Muscle of back (tissue), 13 donors: ENCODE measurements at places on chromosomes 3 and 15. TPM values are rescaled to one million over a fixed set of nuclear protein-coding genes. Genes with fewer than 3 reads are reported as not detected.

The RLBP1 gene
- 0.59 TPM for polyA plus RNA-seq

The ENTPD3 gene
- polyA plus RNA-seq = 0.63 TPM

The HGD gene
- 0.23 TPM for polyA plus RNA-seq

- no peak for DNase-seq
Observed at GRCh38 chr3:190301591-190301990, 20.7 kb downstream of the CLDN1 start.

- no peak for DNase-seq
Observed at GRCh38 chr15:58221591-58222241, 83.5 kb downstream of the AQP9 start.

DNA sequence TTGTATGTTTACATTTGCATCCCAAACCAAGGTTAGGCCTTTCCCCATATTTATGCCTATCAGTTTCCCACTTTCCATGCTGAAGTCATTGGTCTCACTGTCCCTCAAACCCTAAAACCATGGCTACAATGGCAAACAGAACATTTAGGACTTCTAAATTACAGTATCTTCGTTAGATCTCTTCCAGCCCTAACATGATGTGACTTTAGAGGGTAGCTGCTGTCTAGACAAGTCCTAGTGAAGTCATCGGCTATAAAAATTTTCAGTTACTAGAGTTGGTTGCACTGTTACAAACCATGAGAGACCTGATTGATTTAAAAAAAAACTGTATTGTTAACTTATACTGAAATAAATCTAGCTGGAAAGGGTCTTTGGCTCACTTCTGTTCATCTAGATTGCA is 54.6 kb downstream of the TM4SF4 start:
- no peak for DNase-seq

- DNase-seq = no peak
Observed at GRCh38 chr3:128854475-128854874, 24.9 kb upstream of the ACAD9 start.

DNA sequence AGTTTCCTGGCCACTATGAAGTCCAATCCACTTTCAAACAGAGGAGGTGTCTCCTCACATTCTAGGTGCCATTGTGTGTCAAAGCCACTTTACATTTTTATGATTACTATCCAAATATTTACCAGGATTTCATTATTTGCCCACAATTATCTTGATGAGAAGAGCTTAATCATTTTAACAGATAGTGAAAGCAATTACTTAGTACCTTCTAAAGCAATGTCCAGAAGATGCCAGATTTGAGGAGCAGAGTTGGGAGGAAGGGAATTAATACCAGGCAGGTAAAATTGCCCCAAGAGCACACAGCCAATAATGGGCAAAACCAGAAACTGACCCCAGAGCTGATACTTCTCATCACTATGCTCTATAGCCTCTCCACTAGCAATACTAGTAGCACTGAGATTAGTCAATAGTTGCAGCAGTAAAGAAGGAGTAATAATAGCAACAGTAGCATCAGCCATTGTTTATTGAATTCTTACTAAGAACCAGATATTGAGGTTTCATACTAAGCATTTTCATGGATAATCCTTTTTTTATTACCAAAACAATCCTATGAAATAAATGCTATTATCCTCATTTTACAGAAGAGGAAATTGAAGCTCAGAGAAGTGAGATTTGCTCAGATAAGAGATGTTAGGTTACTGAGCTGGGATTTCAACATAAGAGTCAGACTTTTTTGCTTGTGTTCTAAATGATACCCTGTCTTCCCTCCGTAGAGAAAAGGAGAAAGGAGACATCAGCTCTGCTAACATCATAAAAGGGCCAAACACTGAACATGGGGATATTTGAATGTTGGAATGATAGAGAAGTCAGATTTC is 509.3 kb upstream of the CFAP20DC start:
- DNase-seq = no peak

GRCh38 chr3:133941415-133941821 is 45.7 kb upstream of the RAB6B start:
- no peak for DNase-seq

- DNase-seq = peak; percentile 64
Observed at GRCh38 chr3:157129803-157130466, 30.0 kb downstream of the CCNL1 start.

- DNase-seq = no peak
Observed at GRCh38 chr3:143024351-143024960, 23.1 kb downstream of the U2SURP start.

GRCh38 chr15:90221246-90221900 is 12.4 kb downstream of the CIB1 start:
- DNase-seq = peak; percentile 64

DNA sequence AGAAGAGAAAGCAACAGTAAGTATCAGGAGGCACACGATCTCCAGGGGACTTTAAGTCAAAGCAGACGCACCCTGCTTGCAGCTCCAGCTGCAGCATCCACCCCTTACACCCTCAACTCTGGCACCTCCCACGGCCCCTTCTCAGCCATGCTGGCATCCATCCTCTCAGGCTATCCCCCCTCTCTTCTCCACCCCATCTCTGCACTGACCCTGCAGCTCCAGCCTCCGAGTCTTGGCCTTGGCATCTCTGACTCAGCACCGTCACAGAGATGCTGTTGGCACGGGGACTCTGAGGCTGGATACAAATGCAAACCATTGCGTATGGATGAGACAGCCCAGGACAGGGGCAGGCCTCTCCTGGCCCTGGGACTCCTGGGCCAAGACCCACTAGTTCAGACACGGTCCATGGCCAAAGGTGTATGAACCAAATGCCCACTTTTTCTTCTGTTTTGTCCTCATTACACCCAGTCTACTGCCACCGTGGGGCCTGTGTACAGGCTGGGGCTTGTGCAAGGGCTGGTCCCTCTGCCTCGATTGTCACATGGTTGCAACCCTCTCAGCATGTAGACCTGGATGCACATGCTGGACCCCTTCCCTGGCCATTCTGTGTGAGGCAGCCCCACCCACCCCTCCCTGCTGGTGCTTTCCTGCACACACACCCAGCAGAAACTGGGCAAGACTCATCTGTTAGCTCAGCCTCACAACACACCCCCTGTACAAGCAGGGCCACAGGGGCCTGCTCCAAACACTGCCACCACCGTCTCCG is 18.7 kb upstream of the ZXDC start:
- no peak for DNase-seq

GRCh38 chr3:39977058-39977794 is 167.8 kb downstream of the MYRIP start:
- no peak for DNase-seq
